ENCODE measurements at places on chromosomes 12 and 14.

DNA sequence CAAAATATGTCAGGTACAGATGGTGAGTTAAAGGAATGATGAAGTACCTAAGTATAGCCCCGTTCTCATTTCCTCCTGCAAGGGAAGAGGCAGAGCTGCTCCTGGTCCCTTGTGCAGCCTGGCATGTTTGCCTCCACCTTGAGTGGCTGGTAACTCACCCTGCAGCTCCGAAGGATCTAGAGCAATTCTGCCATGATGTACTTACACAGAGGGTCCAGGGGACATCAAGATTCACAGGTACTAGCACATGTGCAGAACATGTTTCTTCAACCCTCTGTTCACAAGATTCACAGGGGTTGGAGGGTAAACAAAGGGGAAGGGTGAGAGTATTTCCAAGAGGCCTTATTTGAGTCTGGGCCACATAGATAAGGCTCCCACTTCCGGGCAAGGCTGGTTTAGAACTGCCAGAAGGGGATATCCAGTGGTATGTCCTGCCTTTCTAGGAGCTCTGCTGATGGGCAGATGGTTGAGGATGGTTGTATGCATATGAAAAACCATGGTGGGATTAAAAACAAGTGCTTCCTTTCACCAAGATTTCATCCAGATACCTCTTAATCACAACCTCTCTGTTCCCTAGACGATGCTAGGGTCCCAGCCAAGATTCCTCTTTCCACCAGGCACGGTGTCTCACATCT is 7.7 kb downstream of the DCTN2 start:
- DNase-seq = no peak

- DNase-seq = no peak
Observed at GRCh38 chr12:115857923-115858322, 419.6 kb downstream of the MED13L start.

- DNase-seq = no peak
Observed at GRCh38 chr12:78034025-78034424, 203.3 kb downstream of the NAV3 start.

DNA sequence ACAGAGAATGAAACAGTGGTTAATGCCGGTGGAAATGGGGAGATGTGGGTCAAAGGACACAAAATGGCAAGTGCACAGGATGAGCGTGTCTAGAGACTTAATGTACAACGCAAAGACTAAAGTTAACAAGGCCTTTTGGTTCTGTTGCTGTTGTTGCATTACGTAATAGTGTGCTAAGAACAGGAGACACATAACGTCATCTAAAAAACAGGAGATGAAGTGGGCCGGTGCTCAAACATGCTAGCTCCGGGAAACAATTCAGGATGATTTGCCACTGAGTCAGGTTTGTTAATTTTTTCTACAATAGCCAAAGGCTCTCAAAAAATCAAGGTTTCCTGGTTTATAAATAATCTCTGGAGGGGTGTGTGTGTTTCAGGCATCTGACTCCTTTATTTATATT is 55.5 kb downstream of the ETV6 start:
- DNase-seq = no peak

DNA sequence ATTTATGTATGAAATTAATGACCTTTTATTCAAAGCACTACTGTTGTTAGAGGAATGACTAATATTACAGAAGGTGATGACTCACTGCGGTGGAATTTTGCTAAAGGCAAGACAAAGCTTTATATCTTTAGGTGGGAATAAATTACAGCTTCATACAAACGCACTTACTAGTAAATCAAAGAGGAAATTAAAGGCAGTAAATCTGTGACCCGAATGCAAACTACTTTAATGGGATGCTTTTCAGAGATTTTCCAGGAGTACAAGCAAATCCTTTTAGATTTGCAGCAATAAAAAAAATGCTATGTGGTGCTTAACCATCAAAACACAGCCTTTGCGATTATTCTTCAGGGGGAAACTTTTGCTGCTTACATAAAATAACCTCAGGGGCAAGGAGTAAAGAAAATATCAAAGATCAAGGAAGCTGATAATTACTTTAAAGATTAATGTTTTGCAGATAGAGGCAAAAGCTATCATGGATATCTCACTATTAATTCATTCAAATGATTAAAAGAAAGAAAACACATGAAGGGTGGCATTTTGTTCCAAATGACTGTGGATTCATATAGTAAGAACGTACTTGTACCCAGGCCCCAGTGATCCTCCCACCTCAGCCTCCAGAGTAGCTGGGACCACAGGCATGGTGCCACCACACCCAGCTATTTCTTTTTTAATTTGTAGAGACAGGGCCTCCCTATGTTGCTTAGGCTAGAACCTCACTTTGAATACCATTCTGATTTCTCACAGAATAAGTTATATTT is 98.9 kb downstream of the DENND5B start:
- DNase-seq = no peak

GRCh38 chr12:71478270-71478669 is 38.7 kb downstream of the LGR5 start:
- DNase-seq = no peak

GRCh38 chr14:56324856-56325699 is 206.9 kb downstream of the PELI2 start:
- no peak for DNase-seq

DNA sequence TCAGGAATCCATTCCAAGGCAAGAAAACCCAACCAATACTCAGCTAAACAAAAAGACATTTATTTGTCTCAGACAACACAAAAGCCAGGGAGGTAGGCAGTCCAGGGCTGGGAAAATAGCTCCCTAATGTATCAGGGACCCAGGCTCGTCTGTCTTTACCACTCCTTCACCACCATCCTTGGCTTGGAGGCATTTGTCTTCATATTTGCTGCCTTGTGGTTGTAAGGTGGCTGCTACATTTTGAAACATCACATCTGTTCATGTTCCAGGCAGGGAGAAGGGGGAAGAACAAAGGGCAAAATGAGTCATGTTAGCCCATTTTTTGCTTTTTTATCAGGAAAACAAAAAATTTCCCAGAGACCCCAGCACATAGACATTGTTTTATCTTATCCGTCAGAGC is 44.8 kb upstream of the PCED1B start:
- no peak for DNase-seq

DNA sequence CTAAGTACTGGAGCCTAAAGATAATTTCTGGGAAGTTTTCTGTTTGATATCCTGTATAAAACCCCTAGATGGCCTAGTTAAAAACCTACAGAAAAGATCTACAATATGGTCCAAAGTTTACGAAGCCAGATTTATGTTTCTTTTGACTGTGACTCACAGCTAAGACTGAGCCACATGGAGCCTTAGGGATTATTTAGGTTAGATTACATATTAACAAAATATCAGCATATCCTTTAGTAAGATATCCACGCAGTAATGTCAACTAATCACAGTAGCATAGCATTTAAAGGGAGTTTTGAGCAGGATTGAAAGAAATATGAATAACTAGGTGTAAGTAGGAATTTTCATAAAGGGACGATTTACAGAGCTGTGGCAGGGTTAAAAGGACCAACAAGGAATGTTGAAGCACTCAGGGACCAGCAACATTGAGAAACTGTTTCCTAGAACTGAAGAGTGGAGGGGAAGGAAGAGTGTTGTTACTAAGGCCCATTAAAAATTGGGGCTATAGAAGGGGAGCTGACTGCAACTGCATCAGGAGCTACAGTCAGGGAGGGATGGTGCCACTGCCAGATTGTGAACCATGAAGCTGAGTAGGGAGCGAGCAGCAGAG is 155.5 kb downstream of the DACT1 start:
- DNase-seq = no peak

DNA sequence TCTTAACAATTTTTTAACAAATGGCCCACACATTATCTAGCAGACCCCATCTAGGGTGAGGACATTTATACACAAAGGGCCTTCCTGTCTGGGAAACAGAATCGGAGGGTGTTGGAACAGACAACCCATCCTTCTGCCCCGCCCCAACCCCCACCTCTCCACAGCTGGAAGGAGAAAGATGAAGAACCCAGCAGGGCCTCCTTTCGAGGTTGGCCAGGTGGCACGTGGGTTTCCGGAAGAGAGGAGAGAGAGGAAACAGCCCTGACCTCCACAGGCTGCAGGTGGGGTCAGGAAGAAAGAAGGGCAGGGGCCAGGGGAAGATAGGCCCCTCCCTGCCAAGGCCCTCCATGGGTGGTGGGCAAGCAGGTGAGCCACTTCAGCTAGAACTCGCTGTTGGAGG is 57.2 kb downstream of the LRRC74A start:
- no peak for DNase-seq

GRCh38 chr12:89721291-89721987 is 12.8 kb upstream of the ATP2B1 start:
- no peak for DNase-seq

DNA sequence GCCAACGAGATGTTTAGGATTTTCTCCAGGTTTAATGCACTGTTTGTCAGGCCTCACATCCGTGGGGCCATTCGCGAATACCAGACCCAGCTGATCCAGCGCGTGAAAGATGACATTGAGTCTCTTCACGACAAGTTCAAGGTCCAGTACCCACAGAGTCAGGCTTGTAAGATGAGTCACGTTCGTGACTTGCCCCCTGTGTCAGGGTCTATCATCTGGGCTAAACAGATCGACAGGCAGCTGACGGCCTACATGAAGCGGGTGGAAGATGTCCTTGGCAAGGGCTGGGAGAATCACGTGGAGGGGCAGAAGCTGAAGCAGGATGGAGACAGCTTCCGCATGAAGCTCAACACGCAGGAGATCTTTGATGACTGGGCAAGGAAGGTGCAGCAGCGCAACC is 21.6 kb downstream of the DYNC1H1 start:
- no peak for DNase-seq

DNA sequence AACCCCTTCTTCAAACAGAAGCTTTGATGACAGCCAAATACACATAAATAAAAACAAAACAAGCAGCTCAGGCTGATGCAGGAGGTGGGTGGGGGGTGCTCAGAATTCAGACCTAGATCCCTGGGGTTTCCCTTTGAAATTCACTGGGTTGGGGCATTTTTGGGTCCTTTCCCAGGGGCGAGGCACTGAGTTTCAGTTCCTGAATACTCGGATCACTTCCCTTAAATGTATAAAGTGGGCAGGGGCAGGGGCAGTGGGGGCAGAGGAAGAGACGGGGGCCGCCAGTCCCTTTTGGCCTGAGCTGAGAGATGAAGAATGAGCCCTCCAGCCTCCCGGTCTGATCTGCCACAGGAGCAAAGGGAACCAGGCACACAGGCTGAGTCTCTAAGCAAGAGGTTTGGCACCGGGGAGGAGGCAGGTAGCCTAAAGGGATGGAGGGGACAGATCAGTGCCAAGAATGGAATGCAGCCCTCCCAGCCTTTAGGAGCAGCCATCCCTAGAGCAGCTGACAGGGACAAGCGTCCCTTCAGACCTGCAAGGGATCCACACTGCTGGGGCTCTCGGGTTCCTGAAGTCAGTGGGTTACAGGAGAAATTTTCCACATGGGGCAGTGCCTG is 20.3 kb downstream of the KDM2B start:
- DNase-seq = no peak

GRCh38 chr12:103745962-103746361 is 95.1 kb downstream of the NT5DC3 start:
- DNase-seq = no peak

Data from stimulated activated CD8-positive, alpha-beta memory T cell treated with anti-CD3 and anti-CD28 coated beads, Interleukin-7, amount 100 ng/mL, for 24 hours (primary cell).